ENCODE measurements at places on chromosomes 1 and 21.
A peak's percentile ranks its signal among the peaks of the same experiment; 100 is the strongest.

DNA sequence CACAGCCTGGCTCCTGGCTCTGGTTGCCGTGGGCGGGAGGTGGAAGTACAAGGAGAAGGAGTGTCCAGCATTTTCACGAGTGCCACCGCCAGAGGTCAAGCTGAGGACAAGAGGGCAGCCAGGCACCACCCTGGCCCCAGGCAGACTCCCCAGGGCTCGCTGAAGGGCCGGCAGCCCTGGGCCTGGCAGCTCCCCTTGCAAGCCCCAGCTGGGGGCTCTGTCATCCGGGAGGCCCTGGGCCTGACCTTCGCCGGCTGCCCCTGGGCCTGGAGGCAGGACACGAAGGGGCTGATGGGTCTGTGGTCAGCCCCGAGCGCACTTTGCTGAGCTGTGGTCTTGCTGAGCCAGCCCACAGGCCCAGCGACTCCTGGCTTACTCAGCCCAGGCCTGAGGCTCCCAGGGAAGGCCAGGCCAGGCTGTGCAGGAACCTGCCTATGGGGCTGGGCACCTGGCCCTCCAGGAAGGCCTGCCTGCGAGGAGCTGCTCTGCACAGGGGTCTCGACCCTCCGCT lies 74.8 kb downstream of the MORN1 start:
- no peak for ATAC-seq

DNA sequence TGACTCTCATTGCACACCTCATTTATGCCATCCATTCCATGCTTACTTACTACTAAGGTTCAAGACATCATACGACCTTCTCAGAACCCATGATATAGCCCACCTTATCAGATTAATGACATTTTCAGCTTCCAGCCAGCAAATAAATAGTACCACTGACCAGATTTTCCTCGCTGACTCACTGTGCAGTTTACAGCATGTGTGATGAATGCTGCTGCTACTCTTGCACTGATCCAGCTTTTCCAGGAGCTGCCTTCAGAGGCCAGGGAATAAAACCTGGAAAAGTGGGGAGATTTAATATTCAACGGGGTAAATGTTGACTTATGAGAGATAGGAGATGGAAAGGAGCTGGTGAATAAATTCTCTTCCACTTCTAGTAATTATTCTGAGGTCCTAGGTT lies 247.1 kb downstream of the COL11A1 start:
- no peak for ATAC-seq

- peak; percentile 45 for ATAC-seq
Observed at GRCh38 chr1:225919906-225920305, 4.1 kb downstream of the PYCR2 start.

DNA sequence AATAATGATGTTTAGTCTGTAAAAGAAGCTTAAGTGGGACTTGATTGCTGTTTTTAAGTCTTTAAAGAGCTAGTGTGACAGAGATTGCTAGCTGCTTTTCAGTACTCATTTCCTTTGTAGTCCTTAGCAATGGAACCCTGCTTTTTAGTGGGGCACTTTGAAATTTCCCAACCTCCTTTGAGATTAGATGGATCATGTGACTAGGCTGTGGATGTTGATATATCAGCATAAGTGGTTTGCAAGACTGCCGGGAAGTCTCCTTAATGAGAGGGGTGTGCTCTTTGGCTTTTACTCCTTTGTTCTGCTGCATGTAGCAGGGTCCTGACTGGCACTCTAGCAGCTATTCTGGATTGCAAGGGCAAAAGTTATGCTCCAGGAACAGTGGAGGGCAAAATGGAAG lies 11.2 kb upstream of the RCOR3 start:
- peak; percentile 37 for ATAC-seq

- no peak for ATAC-seq
Observed at GRCh38 chr1:169493251-169493650, 7.5 kb upstream of the SLC19A2 start.

GRCh38 chr1:163076981-163077761 lies 8.0 kb downstream of the RGS4 start:
- ATAC-seq = peak; percentile 63

GRCh38 chr1:209790286-209791193 lies 6.2 kb upstream of the C1orf74 start:
- ATAC-seq = peak; percentile 61

DNA sequence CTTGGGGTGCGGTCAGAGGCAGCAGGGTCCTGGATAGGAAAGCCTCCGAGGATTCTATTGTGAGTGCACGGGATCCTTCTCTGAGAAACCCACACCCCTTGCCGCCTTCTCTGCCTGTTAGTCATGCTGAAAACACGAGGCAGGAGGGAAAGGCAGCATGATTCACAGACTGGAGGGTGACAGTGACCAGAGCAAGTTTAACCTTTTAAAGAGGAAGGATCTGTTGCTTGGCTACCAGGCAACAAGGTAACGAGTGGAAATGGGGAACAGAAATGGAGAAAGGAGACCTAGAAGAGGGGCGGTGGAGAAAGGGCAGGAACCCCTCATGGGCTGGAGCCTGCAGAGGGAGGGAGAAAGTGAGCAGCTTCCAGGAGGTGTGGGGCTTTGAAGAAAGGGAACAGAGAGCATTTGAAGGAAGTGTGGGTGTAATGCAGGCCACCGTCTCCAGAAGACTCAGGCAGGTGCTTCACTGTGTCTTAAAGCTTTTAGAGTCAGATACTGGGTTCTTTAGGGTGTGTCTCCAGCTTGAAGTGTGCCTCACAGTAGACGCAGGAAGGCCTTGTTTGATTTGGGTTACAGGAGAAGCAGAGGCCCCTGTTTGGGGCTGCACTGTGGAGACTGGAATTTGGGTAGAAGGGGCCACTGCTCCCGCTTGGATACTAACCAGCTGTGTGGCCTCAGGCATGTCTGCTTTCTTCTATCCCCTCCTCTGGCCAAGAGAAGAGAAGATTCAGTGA lies 19.1 kb downstream of the OPTC start:
- peak; percentile 91 for ATAC-seq

GRCh38 chr21:37538971-37539590 lies 172.5 kb downstream of the DYRK1A start:
- no peak for ATAC-seq

- ATAC-seq = no peak
Observed at GRCh38 chr1:43372172-43372571, 4.4 kb upstream of the ELOVL1 start.
